ENCODE measurements at places on chromosomes 4 and X. TPM values are rescaled to one million over a fixed set of nuclear protein-coding genes. Genes with fewer than 3 reads are reported as not detected.

TMPRSS11F gene
- polyA plus RNA-seq, result 0.10 TPM

BRS3 gene
- polyA plus RNA-seq, result 0.10 TPM

PHF8 gene
- polyA plus RNA-seq, result 34.0 TPM

HSPA4L gene
- polyA plus RNA-seq, result 9.1 TPM
